ENCODE measurements at places on chromosomes 11 and 22.

GRCh38 chr11:82992223-82992622 is 79.5 kb downstream of the RAB30 start:
- DNase-seq: no peak

- no peak for DNase-seq
Observed at GRCh38 chr11:104329078-104329665, 165.2 kb upstream of the PDGFD start.

DNA sequence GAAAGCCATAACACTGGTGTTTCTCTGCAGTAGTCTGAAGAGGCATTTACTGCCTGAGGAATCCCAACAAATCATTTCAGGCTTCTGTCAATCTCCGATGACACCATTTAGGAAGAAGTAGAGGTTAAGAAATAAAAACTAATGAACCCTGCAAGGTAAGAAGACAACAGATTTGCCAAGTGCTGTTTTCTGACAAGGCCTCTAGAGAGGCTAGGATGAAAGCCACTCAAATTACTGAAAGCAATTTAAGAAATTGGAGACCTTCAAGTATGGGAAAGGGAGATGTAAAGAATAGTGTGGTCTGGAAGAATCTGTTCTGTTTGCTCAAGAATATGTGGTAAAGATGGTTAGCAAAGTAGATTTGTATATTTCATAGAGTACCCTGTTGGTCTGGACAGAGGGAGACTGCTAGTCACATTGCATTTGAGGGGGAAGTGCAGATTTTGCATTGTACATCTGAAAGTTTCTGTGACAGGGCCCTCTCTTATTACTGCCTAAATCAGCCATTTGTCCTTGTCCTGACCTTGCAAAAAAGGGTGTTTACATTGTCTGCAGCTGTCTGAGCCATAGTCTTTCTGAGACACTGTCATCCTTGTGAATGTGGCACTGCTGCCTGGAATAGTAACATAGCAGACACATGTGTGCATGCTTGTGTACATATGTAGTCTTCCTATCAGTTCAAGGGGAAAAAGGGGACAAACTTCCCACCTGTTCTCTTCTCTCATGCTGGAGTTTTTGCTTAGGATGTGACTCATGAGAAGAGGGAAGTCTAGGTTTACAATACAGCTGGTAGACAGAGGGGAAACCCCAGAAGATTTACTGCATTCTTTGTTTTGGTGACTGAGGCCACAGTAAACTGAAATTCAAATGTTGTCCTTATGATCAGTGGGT is 640.2 kb upstream of the KIRREL3 start:
- no peak for DNase-seq

DNA sequence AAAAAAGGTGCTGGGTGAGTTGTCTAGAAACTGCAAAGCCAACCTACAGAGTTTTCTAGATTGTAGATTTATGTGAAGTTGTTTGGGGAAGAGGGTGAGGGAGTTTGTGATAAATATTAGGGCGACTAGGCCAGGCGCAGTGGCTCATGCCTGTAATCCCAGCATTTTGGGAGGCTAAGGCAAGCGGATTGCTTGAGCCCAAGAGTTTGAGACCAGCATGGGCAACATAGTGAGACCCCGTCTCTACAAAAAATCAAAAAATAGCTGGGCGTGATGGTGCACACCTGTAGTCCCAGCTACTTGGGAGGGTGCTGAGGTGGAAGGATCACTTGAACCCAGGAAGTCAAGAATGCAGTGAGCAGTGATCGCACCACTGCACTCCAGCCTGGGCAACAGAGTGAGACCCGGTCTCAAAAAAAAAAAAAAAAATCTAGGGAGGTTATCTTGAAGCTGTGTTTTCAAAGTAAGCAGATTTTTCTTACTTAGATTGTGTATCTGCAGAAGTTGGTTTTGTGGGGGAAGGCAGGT is 844 bp downstream of the APOL6 start:
- DNase-seq: no peak

DNA sequence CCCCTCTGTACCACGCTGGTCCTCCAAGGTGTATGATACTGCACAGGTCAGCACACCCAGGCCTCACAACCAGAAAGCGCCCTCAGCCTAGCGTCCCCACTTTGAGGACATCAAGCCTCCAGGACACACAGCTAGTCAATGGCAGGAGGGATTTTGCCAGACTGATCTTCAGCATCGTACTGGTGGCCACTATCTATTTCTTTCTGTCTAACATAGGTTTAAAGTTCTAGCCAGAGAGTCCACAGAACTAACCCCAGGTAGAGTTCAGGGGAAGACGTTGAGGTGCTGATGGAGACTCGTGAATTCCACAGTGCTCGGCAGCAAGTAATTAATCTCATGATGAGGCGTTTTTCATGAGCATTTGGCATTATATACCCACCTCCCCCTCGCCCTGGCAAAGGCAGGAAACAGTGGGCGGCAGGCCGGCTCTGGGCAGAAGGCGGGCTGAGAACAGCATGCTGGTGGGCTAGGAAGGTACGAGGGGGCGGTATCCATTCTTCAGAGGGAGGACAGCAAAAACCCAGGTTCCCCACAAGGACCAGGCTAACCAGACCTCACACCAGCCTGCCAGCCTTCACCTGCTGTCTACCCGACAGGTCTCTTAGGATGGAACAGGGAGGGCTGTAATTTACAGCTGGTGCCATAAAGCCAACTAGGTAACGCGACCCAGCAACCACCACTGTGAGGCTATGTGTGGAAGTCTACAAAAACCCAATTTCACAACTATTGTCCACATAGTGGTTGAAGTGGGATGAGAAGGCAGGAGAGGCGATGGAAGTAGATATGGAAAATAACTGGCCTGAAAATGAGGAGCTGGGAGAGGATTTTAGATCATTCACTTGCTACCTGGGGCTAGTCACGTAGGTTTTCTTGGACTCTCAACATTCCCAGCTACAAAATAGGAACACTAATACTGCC is 18.5 kb downstream of the MYH9 start:
- DNase-seq: no peak

DNA sequence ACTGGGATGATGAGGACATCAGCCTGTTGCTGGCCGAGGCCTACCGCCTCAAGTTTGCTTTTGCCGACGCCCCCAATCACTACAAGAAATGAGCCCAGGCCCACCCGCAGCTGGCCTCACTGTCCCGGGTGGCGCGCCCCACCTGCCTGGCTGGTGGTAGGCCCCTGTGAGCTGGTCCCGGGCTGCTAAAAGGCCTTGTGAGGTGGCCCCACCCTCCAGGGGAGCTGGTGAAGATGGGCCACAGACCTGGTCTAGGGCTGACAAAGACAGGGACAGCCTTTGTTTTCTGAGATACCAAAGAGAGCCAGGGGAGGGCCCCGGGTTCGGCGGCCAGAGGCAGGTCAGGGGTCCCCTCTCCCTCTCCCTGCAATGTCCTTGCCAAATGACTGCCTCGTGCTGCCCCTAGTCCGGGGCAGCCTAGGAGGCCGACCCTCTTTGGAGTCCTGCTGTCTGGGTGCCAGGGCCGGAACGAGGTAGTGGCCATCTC is 411.1 kb downstream of the TBC1D22A start:
- no peak for DNase-seq

Measured in GM20000 (cell line).